Breast epithelium (tissue), 4 donors: ENCODE measurements at places on chromosomes 4 and X.

GRCh38 chr4:36115312-36115711, 129.0 kb downstream of the ARAP2 start:
- no peak for DNase-seq

DNA sequence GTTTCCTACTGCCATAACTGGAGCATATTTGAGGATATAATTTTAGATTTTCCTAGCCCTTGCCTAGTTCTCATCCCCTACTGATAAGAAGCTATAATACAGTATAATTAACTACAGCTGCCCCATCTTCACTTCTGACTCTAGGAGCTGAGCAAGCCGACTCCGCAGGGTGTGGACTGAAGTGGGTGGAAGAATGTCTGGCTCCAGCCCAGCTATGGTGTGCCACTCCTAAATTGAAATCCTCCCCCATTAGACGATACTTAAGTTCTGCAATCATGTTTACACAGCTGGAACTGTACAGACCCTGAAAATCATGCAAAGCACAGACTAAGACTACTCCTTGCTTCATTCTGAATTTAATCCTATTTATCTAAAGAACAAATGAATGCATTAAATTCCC, 93.1 kb downstream of the PCDH19 start:
- DNase-seq = no peak

DNA sequence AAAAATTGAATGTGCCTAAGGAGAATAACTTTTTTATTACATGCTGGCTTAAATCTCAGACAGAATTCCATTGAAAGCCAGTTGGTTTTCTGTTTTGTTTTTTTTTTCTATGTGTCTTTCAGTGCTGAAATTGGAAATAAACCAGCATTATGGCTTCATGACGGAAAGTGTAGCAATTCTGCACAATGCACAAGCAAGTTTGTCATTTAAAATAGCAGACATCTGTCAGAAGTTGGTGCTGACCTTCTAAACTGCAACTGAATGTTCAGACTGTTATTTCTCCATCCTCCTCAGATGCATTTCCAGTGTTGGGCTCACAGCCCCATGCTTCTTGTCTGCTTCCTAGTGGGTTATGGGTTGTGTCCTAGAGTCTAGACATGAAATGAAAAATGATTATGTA, 107.2 kb upstream of the LIMCH1 start:
- DNase-seq = no peak

GRCh38 chrX:154384284-154384892, 5.3 kb downstream of the EMD start:
- no peak for DNase-seq

- DNase-seq = no peak
Observed at GRCh38 chr4:73468170-73468569, 13.4 kb upstream of the AFM start.

- no peak for DNase-seq
Observed at GRCh38 chr4:53659112-53659511, 67.8 kb upstream of the LNX1 start.

DNA sequence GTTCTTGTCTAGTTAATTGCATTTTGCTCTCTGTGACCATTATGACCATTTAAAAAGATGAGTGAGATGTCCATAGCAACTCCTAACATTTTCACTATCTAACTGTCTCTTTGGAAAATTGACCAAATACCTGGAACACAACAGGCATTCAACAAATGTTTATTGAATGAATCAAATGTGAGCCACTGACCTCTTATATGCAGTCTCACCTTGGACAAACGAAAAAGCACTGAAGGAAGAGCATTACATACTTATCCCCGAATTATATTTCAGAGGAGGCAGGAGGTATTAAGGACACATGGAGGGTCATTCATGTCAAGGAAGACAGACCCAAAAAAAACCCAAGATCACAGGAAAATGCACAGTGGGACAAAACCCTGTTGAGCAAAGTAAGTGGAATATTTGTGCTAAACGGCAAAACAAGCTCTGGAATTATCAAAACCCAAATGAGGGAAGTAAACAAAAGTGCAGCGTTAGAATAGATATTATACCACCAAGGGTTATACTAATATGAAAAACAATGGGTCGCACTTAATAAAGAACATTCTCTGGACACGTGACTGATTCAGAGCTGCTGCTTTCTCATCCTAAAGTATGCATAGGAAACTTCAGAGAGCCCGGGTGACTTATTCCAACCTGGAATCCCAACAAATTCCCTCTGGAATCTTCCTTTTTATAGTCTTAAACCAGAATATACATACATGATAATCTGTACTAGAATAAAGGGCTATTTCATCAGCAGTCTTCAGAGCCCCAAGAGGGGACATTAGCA, 131.9 kb downstream of the AMELX start:
- DNase-seq = no peak

- no peak for DNase-seq
Observed at GRCh38 chr4:100494166-100494565, 23.7 kb downstream of the EMCN start.

GRCh38 chr4:53021754-53022512, 159.8 kb downstream of the RASL11B start:
- no peak for DNase-seq

GRCh38 chrX:56069299-56069931, 162.7 kb upstream of the KLF8 start:
- no peak for DNase-seq

DNA sequence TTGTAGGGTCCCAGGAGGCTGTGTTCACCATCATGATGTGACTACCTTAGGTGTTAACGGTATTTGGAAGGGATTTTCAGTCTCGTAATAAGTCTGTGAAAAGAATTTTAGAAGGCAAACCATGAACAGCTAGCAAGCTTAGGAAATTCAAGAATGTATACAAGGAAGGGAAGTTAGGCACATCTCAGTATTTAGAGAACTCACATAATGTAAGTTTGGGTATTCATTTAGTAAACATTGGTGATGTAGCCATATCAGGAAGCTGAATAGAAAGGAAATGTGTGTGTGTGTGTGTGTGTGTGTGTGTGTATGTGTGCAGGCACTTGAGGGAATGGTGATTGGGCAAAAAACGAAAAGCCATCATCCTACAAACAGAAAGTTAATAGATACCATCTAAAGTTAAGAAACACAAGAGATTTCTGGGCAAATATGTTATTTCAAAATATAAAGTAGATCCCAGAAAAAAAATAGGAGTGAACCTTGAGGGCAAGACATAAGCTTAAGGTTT, 34.7 kb upstream of the PRKX start:
- DNase-seq = no peak

GRCh38 chrX:10173331-10173900, 16.6 kb downstream of the CLCN4 start:
- peak; percentile 55 for DNase-seq

GRCh38 chr4:107806196-107806595, 18.5 kb upstream of the SGMS2 start:
- DNase-seq = no peak

- DNase-seq = peak; percentile 57
Observed at GRCh38 chr4:25299476-25300203, 12.9 kb upstream of the ZCCHC4 start.

GRCh38 chr4:95580226-95580625, 31.5 kb upstream of the UNC5C start:
- DNase-seq = no peak

- DNase-seq = peak; percentile 55
Observed at GRCh38 chrX:9745417-9746115, 20.1 kb downstream of the GPR143 start.

DNA sequence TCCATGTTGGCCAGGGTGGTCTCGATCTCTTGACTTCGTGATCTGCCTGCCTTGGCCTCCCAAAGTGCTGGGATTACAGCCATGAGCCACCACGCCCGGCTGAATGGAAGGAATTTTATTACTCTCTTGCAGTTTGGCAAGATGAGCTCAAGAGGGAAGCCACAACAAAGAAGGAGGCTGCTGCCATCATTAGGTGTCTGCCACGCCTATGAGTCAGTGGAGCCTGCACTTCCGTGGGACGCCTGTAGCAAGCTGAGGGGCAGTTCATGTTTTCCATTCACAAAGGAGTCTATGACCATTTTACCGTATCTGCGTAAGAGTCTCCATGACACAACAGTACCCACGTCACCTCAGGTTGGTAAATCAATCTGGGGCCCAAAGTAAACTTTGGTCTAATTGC, 51.2 kb upstream of the CHRNA9 start:
- DNase-seq = no peak
